Natural killer cell treated with Interleukin-12 subunit alpha and Interleukin-12 subunit beta and Interleukin-15 and Interleukin-18, amount 100 ng/mL, for 72 hours (primary cell): ENCODE measurements at places on chromosomes 3 and 15.

GRCh38 chr15:63233667-63234423, 43.6 kb upstream of the APH1B start:
- no peak for DNase-seq

DNA sequence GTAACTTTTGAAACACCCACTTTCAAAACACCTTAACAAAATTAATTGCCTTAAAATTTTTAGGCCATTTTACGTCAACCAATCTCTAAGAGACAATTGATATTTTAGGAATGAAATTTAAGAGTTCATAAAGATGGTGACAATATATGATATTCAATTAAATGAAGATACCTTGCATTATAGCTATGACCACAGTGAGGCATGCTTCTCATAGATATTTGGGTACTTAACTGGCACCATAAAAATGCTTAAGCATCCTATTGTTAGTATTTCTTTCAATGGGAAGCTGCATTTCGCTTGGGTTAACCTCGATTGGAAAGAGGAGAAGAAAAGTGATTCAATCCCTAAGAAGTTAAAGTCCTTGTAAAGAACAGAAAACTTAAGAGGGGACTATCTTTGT, 209.0 kb downstream of the GAP43 start:
- DNase-seq: no peak

DNA sequence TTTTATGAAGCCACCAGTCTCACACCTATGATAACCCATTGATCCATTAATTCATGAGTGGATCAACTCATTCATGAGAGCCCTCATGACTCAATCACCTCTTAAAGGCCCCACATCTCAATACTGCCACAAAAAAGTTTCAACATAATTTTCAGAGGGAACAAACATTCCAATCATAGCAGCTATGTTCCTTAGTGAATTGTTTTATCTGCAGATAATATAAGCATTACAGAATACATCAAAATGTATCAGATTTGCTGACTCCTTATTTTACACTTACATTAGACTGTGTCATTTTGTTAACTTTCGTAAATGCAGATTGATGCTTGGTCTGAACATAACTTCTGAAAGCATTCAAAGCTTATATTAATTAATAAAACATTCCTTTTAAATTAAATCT, 155.3 kb upstream of the MBNL1 start:
- DNase-seq: no peak

GRCh38 chr15:79403501-79403900, 28.6 kb upstream of the MINAR1 start:
- DNase-seq: no peak

DNA sequence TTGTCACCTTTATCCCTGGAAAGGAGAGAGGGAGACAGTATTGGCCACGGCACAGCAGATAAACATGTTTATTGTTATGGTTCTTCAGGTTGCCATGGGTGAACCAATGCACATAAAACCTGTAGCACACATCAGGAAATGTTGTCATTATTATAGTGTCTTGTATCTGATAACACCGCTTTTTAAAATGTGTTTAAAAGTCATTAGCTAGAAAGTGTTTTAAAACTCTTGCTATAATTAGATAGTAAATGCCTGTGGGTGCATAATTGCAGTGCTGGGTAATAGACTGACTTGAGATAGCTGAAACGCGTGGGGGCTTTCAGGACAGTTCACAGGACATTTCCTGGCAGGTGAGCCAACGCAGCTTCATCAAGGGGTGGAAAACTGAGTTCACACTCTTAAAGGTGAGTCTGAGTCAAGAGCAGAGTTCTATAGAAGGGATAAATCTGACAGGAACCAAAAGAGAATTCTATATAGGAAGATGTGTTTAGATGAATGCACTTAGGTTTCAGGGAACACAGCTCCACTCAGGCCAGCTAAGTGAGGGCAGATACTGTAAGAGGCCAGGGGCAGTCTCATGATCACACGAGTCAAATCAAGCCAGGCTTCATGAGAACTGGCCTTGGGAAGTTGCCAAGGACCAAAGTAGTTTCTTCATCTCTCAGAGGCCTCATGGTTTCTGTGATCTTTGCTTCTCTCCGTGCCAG, 35.6 kb upstream of the PPP4R2 start:
- no peak for DNase-seq

DNA sequence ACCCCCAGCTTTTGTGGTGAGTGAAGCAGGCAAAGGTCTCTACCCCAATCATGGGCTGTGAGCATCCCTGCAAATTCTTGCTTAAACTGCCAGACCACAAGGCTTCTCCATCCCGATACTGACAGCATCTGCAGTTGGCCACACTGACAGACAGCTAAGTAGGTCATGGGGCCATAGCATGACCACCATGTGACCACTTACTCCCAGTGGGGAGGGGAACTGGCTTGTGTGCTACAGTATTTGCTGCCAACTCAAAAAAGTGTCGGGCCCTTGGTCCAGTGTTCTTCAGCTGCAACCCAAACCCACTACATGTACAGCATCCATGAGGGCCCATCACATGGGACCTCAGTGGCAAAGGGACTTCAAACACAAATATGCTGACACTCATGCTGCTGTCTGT, 103.4 kb downstream of the SEC22A start:
- DNase-seq: no peak

DNA sequence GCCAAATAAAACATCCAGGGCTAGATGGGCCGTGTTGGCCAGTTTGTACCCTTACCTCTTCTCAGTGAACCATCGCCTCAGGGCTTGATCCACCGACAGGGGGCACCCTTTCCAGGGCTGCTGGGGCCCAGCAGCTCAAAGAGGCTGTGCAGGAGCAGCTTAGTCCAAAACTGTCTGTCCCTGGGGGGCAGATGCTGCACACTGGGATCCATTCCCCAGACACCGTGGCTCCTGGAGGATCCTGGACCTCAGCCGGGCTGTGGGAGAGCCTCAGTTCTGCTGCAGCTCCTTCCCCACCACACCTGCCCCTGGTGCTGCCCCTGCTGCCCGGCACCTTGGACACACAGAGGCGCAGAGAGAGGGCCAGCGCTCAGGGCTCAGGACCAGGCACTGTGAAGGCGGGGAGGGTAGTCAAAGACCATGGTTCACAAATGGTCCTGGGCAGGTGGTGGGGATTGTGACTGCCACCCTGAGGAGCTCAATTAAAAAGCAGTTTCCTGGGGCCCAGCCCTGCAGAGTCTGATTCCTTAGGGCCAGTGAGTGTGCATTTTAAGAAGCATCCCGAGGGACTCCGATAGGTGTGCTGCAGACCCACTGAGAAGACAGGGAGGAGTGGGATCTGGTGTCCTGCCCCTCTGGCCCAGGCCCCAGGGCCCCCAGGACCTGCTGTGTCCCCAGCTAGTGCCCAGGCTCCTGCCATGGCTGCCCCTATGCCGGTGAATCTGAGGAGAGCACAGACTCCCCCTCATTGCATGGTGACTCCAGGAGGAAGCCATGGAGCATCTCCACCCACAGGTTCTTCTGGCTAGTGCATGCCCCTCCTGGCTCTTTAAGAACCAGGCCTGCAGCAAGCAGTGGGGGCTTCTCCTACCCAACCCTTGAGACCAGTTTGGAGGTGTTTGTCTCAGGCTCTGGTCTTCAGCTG, 86.5 kb upstream of the PRR20G start:
- no peak for DNase-seq

- DNase-seq: no peak
Measured at GRCh38 chr3:182782149-182782548, 11.2 kb upstream of the ATP11B start.

DNA sequence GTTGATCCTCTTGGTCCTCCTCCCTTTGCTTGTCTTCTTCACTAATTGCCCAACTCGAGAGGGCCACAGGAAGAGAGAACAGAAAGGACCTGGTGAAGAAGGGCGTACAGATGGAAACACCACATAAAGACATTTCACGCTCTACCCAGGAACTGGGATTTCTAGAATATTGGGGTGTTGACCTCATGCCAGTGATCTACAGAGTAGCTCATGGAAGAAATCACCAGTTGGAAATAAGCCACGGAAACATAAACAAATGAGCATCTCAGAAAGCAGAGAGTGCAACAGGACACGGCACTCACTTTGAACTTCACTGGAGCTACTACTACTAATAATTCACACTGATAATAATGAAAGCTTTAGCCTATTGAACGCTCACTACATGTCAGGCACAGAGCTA, 84.6 kb upstream of the ARHGEF3 start:
- no peak for DNase-seq

GRCh38 chr3:63479661-63480035, 172.8 kb upstream of the SNTN start:
- DNase-seq: no peak

DNA sequence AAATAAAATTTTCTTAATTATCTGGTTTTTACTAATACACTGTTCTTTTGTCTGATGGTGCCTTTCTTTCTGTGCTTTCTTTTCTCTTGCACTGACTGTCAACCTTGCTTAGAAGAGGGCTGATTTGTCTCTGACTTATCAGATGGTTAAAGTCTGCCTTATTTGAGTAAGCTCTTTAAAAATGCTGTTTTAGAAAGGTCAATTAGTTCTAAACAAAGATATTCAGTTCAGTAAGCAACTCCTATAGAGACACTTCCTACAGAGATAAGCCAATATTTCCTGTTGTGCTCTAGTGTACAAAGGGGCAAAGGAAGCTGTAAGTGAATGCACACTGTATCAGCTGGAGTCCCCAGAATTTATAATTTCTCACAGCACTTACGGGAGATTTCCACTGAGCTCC, 153.4 kb upstream of the TSPAN3 start:
- DNase-seq: no peak

DNA sequence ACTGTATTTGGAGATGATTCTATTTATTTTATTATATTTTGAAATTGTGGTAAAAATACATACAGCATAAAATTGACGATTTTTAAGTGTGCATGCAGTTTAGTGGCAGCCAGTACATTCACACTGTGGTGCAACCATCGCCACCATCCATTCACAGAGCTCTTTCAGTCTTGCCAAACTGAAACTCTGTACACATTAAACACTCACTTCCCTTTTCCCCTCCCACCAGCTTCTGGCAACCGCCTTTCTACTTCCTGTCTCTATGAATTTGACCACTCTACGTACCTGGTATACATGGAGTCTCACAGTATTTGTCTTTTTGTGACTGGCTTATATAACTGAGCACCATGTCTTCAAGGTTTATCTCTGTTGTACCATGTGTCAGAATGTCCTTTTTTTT, 303.3 kb upstream of the ATP10A start:
- DNase-seq: no peak

GRCh38 chr3:195008816-195009215, 262.1 kb downstream of the XXYLT1 start:
- no peak for DNase-seq

- DNase-seq: no peak
Measured at GRCh38 chr3:46742992-46743585, 25.4 kb upstream of the PRSS50 start.

DNA sequence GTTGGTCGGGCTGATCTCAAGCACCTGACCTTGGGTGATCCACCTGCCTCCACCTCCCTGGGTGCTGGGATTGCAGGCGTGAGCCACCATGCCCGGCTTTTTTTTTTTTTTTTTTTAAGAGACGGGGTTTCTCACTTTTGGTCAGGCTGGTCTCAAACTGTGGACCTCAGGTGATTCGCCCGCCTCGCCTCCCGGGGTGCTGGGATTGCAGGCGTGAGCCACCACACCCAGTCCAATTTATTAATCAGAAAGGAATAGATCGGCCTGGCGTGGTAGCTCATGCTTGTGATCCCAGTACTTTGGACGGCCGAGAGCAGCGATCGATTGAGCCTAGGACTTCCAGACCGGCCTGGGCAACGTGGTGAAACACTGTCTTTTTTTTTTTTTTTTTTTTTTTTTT, 13.9 kb upstream of the GOLGA8M start:
- DNase-seq: no peak

GRCh38 chr3:40938591-40938990, 260.7 kb upstream of the CTNNB1 start:
- no peak for DNase-seq

- no peak for DNase-seq
Measured at GRCh38 chr3:151377768-151378385, 6.7 kb downstream of the P2RY12 start.

GRCh38 chr3:132682201-132682600, 22.1 kb downstream of the UBA5 start:
- no peak for DNase-seq

GRCh38 chr3:48440590-48440958, 517 bp downstream of the TMA7 start:
- DNase-seq: no peak

GRCh38 chr15:45534821-45535220, 12.3 kb upstream of the SLC30A4 start:
- DNase-seq: no peak

- no peak for DNase-seq
Measured at GRCh38 chr15:40927873-40928806, 1.0 kb upstream of the DLL4 start.

- DNase-seq: no peak
Measured at GRCh38 chr15:95324656-95325055, 1005.8 kb upstream of the NR2F2 start.

GRCh38 chr15:69629631-69630161, 177.1 kb downstream of the RPLP1 start:
- no peak for DNase-seq

DNA sequence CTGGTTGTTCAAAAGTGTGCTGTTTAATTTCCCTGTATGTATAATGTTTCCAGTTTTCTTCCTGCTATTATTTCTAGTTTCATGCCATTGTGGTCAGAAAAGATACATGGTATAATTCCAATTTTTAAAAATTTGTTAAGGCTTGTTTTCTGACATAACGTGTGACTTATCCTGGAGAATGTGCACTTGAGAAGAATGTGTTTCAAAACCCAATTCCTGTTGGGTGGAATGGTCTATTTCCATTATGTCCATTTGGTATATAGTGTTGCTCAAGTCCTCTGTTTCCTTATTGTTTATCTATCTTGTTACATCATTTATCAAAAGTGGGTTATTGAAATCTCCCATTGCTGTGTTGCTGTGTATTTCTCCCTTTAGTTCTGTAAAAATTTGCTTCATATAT, 215.4 kb downstream of the GREM1 start:
- no peak for DNase-seq

- DNase-seq: no peak
Measured at GRCh38 chr3:162658003-162658402, 1161.4 kb downstream of the OTOL1 start.

GRCh38 chr3:40585381-40586016, 60.7 kb downstream of the ZNF621 start:
- no peak for DNase-seq

- no peak for DNase-seq
Measured at GRCh38 chr3:98750276-98750919, 12.7 kb upstream of the ST3GAL6 start.

DNA sequence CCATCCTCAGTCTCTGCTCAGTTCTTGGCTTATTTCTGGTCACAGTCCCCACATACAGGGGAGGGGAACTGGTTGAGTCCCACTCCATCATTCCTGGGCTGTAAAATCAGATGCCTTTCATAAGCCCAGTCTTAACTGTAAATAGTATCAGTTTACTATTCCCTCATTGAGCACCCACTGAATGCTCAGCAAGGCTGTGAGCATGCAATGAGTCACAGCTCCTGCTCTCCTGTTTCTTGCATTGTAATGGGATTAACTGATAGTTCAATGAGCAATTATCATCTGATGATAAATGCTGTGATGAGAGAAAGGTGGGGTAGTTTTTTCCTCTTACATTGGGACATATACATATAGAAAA, 113.6 kb upstream of the TPM1 start:
- no peak for DNase-seq
